CD14-positive monocyte (primary cell): ENCODE measurements at places on chromosomes 4 and X.
A peak's percentile ranks its signal among the peaks of the same experiment; 100 is the strongest.

DNA sequence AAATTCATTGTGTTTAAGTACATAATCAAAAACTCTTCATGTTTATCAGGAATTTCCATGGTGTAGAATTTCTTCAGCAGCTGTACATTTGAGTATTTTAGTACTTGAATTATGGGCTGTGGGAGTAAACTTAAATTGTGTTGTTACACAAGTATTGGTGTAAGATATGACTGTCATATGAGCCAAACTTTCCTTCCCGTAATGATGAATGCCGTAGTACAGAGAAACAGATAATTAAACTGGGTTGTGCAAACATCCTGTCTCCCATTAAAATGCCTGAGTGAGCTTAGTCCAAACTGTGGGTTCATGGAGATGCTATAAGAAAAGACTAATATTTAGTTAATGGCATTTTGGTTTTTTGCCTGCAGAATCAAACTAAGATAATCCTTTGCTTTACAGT lies 159.2 kb downstream of the SLC4A4 start:
- no peak for DNase-seq

DNA sequence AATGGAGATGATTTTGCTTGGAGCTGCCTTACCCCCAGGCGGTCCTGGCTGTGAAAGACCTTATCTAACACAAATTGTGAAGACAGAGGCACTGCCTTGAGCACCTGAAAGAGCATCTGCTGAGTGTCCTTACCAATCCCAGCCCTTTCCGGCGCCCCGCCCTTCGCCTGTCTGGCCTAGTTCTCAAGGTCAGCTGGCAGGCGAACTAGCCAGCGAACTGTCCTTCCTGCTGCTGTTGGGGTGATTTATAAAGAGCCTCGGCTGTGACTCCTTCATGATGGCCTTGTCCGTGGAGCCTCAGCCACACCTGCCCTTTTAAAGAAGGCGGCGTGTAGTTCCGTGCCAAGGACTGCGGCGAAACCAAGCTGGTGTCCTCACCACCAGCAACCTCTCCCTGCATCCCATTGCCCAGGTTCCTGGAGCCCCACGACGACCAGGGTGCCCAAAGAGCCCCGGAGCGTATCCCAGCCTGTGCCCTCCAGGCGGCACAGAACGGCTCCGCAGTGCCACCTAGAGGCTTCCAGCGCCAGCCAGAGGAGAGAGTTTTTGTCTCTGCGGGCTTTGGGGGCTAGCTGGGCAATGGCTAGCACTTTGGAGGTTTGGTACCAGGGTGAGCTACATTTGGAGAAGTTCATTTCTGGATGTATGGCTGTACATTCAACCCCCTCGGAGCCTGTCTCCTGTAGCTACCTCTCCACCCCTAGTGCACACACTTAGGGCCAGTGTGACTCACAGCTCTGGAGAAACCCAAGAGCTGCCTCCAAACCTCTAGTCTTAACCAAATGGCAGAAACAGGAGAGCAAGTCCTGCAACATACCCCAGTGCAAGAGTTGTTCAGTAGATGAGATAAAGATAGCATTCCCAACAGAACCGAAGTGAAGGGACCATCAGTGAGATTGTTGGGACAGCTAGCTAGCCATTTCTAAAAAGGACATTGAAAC lies 36.8 kb upstream of the VMA21 start:
- DNase-seq: peak; percentile 0

GRCh38 chrX:17579026-17579425 lies 158.3 kb upstream of the SCML1 start:
- no peak for DNase-seq

GRCh38 chrX:23554304-23554703 lies 113.0 kb upstream of the PRDX4 start:
- no peak for DNase-seq

- no peak for DNase-seq
Observed at GRCh38 chr4:76563454-76564122, 128.6 kb downstream of the SHROOM3 start.

- DNase-seq: no peak
Observed at GRCh38 chr4:37431417-37431743, 186.8 kb downstream of the NWD2 start.

- no peak for DNase-seq
Observed at GRCh38 chr4:73028621-73029020, 40.9 kb downstream of the COX18 start.

DNA sequence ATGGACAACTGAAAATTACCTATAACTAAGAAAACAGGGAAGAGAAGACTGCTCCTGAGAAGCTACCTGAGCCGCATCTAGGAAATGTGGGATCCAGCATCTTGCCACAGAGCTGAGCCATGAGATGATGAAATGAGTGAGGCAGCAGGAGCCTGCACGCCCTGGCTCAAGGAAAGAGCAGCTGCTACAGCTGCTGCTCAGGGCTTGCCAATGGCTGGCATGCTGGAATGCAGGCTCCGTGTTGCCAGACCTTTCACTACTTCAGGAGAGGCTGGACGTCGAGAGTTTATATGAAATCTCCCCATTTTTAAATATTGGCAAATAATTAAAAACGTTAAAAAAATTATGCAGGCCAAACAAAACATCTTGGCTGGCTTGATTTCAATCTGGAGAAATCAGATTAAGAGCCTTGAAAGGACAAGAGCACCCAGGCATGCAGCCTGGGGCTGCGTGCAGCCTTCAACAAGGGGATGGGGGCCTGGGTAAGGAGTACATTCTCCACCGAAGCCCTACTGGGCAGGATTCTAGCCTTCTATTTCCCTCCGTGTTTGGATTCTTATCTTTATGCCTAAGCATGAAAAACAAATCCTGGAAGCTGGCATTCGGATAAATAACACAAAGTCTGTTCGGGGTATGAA lies 227.6 kb downstream of the NR3C2 start:
- no peak for DNase-seq

DNA sequence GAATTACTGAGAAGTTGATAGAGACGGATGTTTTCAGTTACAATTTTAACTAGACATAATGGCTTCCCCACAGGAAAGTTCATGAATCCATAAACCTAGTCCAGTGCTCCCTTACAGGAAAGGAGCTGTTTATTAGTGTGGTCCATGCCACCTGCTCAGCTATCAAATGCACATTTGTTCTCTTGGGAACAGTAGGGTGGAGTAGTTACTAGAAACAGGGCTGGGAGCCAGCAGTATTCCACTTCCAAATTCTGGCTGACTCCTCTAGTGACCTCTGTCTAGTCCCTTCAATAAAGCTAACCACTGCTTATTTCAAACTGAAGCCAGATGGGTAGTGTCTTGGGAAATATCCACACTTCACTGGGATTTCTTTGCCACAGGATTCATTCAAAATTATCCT lies 88.4 kb upstream of the TLL1 start:
- no peak for DNase-seq

- DNase-seq: no peak
Observed at GRCh38 chrX:103656617-103657016, 27.8 kb downstream of the TCEAL1 start.

DNA sequence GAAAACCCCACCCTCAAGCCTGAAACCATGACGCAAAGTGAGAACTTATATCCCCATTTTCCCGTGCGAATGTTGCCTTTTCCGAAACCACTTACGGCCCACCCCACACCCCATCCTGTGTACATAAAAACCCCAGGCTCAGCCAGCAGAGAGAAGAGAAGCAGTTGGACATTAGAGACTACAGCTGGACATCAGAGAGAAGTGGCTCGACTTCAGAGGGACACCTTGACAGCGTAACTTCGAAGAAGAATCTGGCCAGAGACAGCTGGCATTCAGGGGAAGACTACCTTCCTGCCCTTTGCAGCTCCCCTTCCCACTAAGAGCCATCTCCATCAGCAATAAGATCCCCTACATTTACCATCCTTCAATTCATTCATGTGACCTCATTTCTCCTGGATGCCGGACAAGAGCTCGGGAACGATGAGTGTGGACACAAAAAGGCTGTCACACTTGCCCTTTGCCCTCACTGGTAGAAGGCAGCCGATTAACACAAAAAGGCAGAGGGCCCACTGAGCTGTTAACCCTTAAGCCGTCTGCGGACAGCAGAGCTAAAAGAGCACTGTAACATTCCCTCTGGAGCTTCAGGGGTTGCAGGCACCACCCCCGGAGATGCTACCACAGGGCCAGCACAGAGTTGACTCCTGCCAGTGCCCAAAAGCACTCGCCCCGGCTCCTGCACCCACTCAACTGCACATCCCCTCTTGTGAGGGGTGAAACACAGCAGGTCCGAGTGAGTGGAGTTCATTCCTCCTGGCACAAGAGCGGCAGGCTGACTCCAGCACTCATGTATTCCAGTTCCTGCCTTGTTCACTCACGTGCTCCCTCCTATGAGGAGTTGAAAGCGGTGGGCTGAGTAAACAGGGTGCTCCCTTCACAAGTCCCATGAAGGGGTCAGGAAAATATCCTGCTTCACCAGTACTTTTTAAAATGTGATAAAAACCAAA lies 7.5 kb downstream of the CHM start:
- DNase-seq: no peak

- no peak for DNase-seq
Observed at GRCh38 chr4:185249105-185249504, 39.7 kb downstream of the SNX25 start.

DNA sequence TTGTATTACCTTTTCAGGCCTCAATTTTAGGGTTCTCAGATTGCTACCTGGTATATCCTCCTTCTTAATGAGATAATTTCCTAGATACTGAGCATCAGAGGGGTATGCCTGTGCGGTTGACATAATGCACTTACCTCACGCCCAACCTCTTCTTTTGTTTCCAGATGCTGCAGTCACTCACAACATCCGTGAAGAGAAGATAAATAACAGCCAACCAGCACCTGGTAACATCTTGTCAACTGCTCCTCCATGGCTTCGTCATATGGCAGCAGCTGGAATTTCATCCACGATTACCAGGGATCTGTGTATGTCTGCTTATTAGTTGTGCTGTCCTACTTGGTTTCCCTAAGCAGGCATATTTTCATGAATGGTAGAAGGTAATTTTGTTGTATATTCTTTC lies 16.7 kb downstream of the SAGE1 start:
- DNase-seq: no peak

- DNase-seq: no peak
Observed at GRCh38 chr4:76781698-76782595, 116.0 kb downstream of the SOWAHB start.

- DNase-seq: no peak
Observed at GRCh38 chr4:52234561-52235440, 183.7 kb downstream of the SPATA18 start.

DNA sequence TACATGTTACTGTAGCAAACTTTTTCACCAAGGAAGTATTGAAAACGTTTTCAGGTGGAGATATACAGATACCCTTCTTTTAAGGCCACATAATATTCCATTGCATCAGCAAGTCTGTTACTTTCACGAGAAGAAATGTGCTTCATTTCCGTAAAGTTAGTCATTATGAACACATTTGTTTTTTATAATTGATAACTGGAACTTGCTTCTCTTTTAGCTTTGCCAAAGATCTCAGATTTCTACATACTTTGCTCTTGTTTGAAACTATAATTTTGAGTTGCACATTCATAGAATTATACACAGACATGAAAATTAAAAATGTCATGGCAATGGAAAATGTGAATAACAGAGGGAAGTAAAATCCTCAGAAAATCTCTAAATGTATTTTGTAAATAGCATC lies 128.7 kb upstream of the GIMD1 start:
- no peak for DNase-seq

- DNase-seq: no peak
Observed at GRCh38 chrX:41189156-41189555, 103.9 kb downstream of the USP9X start.

DNA sequence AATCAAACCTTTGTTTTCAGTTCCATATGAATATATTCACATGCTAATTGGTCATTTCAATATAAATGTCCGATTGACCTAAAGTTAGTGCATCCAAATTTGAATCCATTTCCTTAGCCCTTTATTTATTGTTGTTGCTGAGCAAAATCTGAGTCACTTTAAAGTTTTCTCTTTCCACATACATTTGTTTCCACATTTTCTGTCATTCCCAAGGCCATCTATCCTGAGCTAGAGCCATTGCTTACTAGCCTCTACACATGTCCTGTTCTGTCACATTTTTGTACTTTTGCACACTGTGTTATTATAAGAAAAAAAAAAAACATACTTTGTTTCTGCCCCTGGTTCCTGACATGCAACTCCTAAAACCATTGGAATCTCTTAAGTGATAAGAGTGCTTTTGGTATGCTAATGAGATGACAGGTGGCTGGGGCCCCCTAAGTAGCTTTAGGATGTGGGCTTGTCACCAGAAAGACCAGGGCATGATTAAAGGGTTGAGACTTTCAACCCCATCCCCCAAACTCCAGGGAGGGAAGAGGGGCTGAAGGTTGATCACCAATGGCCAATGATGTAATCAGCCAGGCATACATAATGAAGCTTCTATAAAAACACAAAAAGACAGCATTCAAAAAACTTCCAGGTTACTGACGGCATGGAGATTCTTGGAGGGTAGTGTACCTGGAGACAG lies 353.3 kb upstream of the MAGEB16 start:
- DNase-seq: no peak

DNA sequence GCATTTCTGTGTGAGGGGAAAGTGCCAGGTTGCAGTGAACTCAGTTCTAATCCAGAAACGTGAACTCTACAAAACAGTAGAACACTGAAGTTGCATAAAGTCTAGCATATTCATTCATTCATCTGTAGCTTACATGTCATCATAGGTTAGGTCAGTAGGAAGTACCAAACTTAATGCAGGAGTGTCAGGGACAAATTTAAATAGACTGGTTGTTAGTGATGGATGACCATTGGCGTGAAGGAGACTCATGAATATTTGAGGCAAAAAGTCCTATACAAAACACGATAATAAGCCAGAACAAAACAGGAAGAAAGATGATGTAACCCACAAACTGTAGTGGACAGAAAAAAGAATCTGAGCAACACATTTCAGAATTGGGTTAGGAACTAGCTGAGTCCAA lies 592.8 kb upstream of the PCDH10 start:
- DNase-seq: no peak

DNA sequence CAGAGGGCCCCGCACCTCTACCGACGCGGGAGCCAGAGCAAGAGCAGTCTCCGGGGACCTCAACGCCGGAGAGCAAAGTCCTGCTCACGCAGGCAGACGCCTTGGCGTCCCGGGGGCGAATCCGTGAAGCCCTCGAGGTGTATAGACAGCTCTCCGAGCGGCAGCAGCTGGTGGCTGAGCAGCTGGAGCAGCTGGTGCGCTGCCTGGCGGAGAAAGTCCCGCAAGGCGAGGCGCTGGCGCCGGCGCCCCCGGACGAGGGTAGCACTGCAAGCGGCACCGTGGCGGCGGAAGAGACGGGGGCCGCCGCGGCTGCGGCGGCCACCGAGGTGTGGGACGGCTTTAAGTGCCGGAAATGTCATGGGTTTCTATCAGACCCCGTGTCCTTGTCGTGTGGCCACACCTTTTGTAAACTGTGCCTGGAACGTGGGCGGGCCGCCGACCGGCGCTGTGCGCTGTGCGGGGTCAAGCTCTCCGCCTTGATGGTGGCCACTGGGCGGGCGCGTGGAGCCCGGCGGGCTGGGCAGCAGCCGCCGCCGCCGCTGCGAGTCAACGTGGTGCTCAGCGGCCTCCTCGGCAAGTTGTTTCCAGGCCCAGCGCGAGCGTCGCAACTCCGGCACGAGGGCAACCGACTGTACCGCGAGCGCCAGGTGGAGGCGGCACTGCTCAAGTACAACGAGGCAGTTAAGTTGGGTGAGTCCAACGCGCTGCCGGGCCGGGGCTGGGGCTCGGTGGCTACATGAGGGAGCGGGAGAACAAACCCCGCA lies 672 bp downstream of the LONRF3 start:
- peak; percentile 19 for DNase-seq
